ENCODE measurements at places on chromosomes 1 and 21.
A peak's percentile ranks its signal among the peaks of the same experiment; 100 is the strongest.

DNA sequence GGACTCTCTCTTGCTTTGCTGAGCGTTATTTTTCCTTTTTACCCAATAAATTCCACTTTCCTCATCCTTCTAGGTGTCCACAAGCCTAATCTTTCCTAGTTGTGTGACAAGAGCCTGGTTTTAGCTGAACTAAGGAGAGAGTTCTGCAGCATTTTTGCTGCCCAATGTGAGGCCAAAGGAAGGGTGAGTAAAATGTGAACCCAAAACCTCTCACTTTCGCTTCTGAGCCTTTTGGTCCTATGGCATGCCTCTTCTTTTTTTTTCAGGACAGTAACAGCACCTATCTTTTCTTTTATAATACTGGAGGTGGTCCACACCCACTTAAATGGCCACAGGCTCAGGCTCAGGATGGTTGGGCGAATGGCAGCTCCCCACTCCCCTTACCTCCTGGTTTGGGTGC, 111.1 kb downstream of the COP1 start:
- no peak for DNase-seq

DNA sequence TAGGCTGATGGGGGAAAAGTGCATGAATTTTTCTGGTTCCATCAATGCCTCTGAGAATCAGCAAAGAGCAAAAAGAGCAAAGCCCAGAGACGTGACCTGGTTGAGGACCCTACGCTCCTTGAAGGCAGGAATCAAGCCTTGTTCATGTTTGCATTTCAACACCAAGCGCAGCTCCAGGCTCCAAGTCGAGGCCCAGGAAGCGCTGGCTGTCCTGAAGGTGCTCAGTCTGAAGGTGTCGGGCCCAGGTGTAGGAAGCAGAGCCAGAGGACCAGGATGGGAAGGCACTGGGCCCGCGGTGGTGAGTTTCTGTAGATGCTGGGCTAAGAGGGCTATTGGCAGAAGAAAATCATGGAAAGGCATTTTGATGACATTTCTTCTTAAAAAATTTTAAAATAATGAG, 25.6 kb upstream of the KCNE2 start:
- DNase-seq = no peak

- no peak for DNase-seq
Observed at GRCh38 chr1:33392206-33392605, 38.7 kb downstream of the PHC2 start.

- DNase-seq = no peak
Observed at GRCh38 chr1:25004355-25004754, 74.3 kb upstream of the RUNX3 start.

DNA sequence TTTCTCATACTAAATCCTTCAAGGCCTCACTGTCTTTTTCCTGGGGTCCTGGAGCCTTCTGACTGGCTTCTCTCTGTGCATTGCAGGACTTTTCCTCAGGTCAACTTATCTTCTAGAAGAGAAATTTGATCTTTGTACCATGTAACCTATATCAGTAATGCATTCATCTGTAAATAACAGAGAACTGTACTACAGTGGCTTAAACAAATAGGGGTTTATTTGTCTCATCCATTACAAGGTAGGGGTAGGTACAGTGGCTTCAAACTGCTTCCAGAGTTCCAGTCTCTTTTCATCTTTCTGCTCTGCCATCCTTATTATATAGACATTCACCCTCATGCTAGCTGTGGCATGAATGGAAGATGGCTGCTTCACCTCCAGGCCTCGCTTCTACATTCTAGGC, 29.5 kb upstream of the GTF2B start:
- DNase-seq = no peak

GRCh38 chr1:184036517-184036949, 995 bp downstream of the COLGALT2 start:
- peak; percentile 62 for DNase-seq

DNA sequence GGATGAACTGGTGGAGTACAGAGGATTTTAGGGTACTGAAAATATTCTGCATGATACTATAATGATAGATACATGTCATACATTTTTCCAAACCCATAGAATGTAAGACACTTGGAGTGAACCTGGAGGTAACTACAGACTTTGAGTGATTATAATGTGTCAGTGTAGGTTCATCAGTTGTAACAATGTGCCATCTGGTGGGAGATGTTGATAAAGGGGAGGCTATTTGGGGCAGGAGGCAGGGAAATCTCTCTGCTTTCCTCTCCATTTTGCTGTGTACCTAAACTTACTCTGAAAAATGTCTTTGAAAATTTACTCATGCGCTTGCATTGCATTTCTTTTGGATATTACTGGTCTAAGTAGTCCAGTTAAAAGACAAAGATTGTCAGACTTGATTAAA, 35.2 kb downstream of the PTBP2 start:
- no peak for DNase-seq

DNA sequence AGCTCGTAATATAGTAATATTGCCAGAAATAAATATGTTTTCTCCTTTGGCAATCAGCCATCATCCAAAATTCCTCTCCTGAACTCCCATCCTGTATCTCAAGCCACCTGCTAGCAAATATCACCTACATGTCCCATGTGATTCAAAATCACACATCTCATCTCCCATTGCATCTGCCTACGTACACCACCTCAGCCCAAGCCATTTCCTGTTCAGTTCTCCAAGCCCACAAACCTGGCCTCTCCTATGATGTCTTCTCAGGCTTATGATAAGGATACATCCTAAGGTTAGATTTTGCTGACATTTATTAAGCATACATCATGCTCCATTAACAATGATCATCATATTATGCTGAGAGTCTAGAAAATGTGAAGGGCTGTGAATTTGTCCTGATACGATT, 31.9 kb upstream of the DEGS1 start:
- no peak for DNase-seq

- DNase-seq = no peak
Observed at GRCh38 chr1:198763298-198763714, 124.5 kb downstream of the PTPRC start.

GRCh38 chr21:17949421-17949820, 130.3 kb upstream of the C21orf91 start:
- no peak for DNase-seq

DNA sequence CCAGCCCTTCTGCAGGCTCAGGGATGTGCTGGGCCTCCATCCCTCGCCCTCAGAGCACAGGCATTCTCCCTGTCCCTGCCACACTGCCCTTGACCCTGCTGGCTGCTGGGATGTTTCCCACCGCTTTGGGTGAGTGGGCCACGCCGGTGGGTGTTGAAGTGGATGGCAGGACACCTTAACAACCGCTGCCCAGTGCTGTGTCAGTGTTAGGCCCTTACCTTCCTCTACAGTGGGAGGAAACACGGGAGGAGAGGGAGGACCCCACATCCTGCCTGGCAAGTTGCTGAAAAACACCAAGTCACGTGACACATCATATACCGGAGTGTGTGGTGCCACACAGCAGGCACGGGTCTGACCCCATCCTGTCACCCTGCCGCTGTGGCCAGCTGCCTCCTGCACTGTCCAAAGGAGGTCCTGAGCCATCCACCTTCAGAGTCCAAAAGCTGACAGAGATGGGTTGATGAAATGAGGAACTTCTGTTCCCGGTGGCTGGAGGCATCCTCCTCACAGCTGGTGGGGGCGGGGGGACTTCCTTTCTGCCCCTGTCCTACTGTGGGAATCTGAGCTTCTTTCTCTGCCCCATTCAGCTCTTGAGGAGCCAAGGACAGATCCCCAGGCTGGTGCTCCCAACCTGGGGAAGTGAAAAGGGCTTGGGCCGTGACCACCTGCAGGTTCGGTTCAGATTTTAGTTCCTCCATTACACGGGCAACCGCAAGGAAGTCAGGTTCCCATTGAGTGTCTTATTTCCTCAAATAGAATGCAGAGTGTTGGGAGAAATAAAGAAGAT, 3.2 kb upstream of the THEMIS2 start:
- DNase-seq = no peak

DNA sequence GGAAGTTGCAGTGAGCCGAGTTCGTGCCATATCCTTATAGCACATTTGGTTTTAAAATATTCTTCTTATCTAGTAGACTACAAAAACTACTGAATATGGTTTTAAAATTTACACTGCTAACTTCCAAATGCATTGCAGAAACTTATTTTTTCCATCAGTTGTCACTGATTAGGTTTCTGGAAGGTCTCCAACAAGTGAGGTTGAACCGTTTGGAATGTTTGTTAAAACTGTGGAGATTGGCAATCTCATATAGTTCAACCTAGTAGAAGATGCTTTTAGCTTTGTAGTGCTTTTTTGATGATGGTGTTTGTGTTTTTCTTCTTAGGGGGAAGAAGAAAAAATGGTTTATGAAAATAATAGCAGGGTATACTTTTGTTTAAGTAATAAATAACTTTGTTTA, 12.9 kb downstream of the CENPF start:
- no peak for DNase-seq

DNA sequence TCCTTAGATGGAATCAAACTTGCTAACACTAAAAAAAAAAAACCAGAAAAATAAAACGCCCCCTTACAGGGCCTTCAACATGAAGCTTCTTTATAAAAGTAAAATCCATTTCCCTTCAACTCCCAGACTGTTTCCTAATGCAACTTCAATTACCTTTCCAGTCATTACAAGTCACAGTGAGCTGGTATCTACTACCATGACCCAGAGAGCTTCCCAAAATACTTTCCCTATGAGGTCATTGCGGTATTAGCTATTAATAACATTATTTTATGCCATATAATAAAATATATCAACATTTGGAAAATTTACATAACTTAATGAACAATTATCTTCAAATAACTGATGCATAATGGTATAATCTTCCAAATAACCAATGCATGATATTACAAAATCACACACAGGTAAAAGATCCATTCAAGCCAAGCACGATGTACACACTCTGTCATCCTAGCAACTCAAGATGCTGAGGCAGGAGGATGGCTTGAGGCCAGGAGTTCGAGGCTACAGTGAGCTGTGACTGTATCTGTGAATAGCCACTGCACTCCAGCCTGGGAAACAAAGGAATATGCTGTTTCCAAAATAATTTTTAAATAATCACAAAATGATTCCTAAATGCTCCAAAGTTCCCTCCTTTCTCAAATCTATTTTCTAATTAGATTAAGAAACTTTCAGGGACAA, 24.1 kb downstream of the EIF4G3 start:
- no peak for DNase-seq

GRCh38 chr1:214993419-214993818, 89.1 kb upstream of the KCNK2 start:
- no peak for DNase-seq

DNA sequence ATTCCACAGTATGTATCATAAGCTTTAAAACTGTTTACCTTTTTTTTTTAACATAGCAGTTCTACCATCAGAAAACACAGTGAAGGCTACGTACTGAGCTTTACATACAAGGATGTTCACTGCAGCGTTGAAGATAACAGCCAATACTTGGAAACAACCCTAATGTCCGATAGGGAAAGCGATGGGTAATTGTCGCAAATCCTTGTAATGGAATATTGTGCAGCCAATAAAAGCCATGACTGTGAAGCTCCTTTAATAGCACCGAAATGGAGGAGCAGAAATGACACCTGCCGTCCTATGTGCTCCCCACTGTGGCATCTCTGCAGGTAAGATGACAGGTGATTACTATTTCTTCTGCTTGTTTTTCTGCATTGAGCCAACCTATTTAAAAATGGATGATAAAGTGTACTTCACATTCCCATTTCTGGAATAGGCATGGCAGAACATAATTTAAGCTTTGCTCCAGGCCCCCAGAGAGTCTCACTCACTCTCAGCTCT, 523.8 kb downstream of the PTPRU start:
- DNase-seq = no peak

DNA sequence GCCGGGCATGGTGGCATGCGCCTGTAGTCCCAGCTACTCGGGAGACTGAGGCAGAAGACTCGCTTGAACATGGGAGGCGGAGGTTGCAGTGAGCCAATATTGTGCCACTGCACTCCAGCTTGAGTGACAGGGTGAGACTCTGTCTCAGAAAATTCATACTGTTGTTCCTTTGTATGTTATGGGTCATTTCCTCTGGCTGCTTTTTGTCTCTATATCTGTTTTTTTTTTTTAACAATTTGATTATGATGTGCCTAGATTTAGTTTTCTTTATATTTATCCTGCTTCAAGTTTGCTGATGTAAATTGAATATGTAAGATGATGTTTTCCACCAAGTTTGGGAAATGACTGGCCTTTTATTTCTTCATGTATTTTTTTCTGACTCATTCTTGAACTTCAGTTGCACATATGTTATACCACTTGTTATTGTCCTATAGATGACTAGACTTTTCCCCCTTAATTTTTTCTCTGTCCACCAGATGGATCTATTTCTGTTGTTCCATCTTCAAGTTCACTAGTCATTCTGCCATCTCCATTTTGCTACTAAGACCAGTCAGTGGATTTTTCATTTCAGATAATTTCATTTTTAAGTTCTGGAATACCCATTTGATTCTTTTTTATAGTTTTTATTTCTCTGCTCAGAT, 173.5 kb downstream of the GALNT2 start:
- DNase-seq = no peak

DNA sequence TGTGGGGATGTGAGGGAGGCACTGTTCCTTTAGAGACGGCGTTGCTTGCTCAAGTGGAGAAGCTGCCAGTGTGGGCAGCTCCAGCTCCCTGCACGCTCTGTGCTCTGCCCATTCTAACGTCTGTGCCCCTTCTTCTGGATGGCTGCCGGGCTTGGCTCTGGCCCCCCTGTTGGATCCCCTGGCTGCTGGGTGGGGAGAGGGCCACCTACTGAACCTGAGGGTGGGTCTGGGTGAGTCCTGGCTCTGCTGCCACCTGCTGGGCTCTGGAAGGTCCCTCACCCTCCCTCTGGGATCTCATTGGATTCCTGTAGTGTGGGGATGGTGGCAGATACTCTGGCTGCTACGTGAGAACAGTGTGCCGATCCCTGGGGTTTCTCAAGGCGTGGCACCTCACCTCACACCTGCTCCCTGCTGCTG, 5.0 kb downstream of the PFKL start:
- peak; percentile 56 for DNase-seq

DNA sequence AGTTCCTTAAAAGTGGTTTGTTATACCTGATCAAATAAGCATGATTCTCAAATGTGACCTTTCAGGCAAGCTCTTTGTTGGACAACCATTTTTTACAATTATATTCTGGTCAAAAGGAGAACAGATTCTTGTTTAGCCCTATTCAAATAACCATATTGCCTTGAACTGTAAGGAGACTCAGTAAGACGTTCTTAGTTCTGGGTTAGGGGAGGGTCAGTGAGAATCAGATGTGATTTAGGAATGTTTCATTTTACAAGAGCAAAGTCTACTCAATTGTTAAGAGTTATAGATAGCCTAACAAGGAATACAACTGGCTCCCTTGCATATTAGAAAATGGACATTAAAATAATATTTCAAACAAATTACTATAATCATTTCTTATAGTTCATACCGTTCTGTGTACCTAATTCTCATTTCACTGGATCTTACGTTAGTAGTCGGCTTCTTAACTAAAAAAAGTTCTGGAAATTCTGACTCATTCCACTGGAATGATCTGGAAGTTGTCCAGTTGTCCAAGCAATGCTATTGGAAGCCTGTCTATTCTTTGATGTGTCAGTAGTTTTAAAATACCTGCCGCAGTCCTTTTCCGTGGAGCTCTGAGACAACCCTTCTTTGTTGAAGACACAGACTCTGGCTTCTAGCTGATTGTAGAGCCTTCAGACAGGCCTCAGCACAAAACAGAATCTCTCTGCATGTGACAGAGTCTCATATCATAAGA, 88.8 kb downstream of the MAST2 start:
- peak; percentile 33 for DNase-seq

GRCh38 chr1:17640393-17640792, 100.9 kb downstream of the ARHGEF10L start:
- no peak for DNase-seq

GRCh38 chr1:40399984-40400704, 26.6 kb downstream of the SMAP2 start:
- DNase-seq = no peak
